ENCODE measurements at places on chromosomes 13 and 19.

DNA sequence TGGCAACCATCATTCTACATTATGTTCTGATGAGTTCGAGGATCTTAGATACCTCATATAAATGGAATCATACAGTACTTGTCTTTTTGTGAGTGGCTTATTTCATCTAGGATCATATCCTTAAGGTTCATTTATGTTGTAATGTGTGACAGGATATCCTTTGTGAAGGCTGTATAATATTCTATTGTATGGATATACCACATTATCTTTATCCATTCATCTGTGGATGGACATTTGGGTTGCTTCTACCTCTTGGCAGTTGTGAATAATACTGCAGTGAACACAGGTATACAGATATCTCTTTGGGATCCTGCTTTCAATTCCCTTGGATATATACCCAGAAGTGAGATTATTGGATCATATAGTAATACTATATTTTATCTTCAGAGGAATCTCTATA is 33.2 kb upstream of the RFC3 start:
- DNase-seq = no peak

DNA sequence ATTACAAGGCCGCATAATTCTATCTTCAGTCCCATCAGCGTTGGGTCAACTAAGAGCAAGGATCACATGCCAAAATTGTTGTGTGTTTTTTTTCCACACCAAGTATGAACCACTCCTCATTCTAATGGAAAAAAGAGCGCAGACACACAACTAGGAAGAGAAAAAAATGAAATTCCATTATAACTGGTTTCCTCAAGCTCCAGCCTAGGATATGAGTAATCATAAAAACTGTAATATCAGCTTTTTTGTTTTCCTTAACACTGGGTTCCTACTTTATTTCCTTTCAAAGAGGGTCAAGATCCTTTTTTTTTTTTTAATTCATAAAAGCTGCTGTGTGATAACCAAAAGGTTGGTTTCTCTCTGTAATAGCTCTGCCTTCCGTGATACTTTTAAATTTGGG is 19.4 kb downstream of the TSHZ3 start:
- DNase-seq = no peak

- DNase-seq = no peak
Measured at GRCh38 chr13:20305587-20305986, 73.5 kb upstream of the GJB6 start.

GRCh38 chr19:39502640-39503417 is 4.1 kb downstream of the DLL3 start:
- no peak for DNase-seq

DNA sequence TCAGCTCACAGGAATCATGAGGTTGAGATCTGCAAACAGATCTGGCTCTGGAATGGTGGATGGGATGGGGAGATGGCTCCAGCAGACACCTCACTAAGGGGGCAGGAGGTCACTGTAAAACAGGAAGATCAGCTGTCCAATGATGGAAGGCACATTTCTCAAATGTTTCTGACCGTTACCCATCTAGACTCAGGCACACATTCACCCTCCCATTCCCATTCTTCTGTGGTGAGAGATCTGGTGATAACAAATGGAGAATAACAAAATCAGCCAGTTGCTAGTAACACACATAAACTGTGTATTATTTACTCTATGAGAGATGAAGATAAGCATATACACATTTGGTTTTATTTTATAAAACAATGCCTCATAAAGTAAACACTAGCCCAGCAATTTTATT is 235.9 kb downstream of the TSHZ3 start:
- DNase-seq = no peak

DNA sequence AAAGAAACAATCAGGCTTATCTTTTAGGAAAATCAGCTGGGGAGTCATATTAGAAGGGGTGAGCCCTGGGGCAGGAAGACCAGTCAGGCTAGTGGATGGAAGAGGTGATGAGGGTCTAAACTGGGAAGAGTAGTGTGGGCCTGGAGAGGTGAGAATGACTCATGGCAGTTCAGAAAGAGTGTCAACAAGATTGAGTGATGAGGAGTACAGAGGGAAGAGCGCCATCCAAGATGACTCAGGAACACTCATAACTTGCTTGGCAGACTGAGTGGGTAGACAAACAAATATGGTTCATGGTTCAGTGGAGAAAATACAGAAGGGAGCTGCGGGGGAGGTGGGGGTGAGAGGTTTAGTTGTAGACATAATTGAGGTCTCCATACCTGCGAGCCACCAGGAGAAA is 17.3 kb upstream of the CLDN10 start:
- DNase-seq = no peak

DNA sequence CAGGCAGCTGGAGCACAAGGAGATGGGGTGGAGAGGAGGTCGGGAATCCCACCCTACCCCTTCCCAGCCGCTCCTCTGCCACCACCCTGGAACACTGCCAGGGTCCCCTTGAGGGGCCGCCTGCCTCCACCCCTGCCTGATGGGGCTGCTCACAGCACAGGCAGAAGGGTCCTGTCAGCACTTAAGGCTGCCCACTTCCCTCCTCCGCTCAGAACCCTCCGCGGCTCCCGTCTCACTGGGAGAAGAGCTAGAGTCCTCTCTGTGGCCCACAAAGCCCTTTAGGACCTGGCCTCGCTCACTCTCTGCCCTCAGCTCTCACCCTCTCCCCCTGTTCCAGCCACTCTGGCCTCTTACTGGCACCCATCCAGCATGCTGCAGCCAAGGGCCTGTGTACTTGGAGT is 3.4 kb upstream of the POLD1 start:
- no peak for DNase-seq

DNA sequence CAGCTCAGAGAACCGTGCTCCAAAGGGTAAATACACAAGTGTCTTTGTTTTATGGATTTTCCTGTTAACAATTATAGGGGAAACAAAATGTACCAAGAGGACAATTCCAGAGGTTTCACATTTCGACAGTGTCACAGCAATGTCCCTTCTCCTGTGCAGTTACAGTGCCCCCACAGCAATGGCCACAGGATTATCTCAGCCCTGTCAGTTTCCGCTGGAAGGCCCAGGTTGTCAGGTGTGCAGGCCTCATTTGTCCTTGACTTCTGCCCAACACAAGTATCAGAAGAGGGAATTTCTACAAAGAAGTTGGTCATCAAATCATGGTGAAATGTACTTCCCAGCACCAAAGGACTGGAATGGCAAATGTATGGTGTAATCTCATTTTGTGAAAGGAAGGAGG is 11.2 kb upstream of the N4BP2L2 start:
- DNase-seq = no peak

- DNase-seq = no peak
Measured at GRCh38 chr13:41054919-41055619, 6.2 kb upstream of the WBP4 start.

DNA sequence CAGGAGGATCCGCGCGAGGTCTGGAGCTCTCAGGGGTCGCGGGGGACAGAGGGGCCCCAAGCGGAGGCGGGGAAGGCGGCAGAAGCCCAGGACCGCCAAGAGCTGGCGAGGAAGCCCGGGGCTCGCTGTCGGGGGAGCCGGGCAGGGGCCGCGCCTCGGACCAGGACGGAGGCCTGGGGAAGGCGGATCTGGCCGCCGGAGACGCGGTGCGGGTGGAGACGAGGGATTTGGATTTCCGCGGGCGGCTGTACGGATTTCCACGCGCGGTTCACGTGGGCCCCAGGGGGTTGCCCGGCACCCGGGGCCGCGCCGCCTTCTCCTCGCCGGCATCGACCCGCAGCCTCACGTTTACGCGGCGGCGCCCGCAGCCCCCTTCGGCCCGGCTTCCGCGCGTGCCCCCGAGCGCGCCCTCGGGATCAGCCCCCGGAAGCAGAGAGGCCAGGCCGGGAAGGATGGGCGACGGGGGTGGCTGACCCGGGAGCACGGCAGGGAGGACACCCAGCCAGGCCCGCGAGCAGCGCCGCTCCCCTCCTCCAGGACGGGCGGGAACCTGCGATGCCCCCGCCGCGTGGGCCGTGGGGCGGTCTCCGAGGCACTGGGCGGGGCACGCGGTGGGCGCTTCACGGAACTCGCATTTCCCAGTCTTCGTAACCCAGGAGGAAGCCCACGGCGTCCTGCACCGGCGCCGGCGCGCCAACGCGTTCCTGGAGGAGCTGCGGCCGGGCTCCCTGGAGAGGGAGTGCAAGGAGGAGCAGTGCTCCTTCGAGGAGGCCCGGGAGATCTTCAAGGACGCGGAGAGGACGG is 4.7 kb downstream of the F7 start:
- no peak for DNase-seq

- DNase-seq = no peak
Measured at GRCh38 chr19:33621811-33622504, at the start of gene CHST8. Gene CHST8 (plus strand): TSS chr19:33621953. CDS start chr19:33689262, 67,309 bp downstream.

- DNase-seq = peak; percentile 71
Measured at GRCh38 chr19:12766051-12766521, 9.3 kb downstream of the HOOK2 start.

- DNase-seq = no peak
Measured at GRCh38 chr19:56083668-56084067, 37.4 kb downstream of the ZNF787 start.

GRCh38 chr19:55166530-55167268 is at the start of gene DNAAF3:
Gene DNAAF3 (minus strand): TSS chr19:55166613. CDS start chr19:55166413, 200 bp downstream.
- peak; percentile 96 for DNase-seq

- DNase-seq = no peak
Measured at GRCh38 chr19:32324631-32325285, 20.7 kb upstream of the ZNF507 start.

DNA sequence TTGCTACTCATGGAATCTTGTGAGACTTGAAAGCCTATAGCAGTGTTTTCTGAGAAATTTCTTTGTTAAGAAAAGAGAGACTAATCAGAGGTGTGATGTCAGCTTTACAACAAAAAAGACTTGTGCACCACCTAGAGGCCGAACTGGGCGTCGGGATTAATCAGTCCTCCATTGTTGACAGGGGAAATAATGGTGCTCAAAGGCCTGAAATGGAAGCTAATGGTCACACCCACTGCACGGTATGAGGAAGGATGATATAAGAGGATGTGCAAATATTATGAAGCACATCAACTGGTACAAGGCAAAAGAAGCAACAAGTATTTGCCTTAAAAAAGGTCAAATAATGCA is 480.2 kb upstream of the MIR17HG start:
- peak; percentile 78 for DNase-seq

DNA sequence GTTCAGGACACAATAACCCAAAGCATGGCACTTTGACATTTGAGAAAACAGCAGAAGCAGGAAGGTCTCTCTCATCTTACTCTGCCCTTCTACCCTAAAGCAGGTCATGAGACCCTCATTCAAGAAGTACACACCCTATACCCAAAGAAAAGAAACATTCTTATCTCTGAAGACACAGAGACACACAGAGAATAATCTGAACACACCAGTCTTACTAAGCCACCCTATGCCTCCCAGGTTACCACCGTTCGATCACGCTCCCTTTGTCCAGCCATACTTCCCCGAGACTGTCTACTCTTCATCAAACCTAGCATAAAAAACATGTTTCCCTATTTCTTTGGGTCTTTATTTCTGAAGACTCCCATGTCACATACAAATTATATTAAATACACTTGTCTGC is 66.5 kb upstream of the ANKRD10 start:
- no peak for DNase-seq

- DNase-seq = no peak
Measured at GRCh38 chr19:31908080-31908479, 437.3 kb upstream of the ZNF507 start.

DNA sequence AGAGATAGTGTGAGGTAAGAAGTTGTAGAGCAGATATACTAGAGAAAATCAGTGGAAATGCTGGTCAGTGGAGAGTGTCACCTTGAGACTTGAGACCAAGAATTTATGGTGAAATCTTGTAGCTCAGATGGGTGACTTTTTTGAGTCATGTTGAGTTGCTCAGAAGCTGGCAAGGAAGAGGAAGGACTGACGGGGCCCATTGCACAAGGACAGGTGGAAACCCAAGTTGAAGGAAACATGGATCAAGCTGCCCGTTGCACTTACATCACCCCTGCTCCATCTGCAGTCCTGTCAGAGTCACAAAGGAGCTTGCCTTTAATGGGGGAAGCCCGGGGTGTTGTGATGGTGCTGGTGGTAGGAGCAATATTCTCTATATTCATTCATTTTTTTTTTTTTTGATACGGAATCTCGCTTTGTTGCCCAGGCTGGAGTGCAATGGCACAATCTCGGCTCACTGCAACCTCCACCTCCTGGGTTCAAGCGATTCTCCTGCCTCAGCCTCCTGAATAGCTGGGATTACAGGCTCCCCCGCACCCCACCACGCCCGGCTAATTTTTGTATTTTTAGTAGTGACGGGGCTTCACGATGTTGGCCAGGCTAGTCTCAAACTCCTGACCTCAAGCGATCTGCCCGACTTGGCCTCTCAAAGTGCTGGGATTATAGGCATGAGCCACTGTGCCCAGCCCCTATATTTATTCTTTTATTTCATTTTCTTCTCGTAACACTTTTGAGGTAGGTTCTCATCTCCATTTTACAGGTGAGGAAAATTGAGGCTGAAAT is 27.4 kb downstream of the UBAC2 start:
- DNase-seq = no peak

GRCh38 chr19:52343548-52343947 is 7.5 kb downstream of the ZNF610 start:
- DNase-seq = no peak

DNA sequence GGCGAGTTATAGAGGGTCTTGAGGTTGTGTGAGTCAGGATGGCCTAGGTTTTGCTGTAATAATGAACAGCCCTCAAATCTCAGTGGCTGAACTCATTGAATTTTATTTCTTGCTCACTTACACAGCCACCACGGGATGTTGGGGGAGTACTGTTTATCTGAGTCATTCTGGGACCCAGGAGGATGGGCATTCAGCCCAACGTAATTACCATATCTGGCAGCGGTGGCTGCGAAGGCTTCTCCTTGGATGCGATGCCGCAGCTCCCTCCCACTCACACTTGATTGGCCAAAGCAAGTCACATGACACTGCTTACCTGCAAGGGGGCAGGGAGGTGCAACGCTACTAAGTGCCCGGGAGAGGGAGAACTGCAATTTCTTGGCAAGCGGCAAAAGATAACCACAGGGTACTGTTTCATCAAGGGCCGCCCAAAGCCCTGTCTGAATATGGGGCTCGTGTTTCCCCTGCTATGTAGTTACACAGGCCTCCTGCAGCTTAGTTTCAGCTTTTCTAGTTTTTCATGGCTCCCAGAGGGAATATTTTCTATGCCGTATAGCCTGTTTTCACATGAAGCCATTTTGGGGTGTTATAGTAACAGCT is 19.9 kb downstream of the ZSWIM9 start:
- peak; percentile 98 for DNase-seq

DNA sequence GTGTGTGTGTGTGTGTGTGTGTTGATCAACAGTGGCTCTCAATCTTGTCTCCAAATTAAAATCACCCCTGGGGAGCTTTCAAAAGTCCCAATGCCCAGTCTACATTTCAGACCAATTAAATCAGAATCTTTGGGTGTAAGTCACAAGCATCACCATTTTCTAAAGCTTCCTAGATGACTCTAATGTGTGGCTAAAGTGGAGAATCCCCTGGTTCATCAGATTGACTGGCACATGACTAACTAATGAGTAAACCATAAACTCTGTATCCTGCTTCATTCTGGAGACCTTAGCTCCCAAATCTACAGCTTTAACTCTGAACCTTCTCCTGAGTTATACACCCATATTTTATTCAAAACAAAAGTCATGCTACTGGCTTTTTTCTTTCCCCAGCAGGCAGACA is 131.3 kb downstream of the SUCLA2 start:
- DNase-seq = no peak

DNA sequence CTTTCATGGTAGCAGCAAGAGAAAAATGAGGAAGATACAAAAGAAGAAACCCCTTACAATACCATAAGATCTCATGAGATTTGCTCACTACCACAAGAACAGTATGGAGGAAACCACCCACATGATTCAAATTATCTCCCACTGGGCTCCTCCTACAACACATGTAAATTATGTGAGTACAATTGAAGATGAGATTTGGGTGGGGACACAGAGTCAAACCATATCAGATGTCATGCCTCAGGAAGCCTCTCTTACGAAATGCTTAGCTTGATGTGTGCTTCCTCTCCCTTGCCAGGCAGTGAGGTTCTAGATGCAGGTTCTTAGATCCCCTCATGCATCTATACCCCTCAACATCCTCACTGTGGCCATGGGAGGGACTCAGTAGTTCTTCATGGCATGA is 63.2 kb upstream of the RGCC start:
- DNase-seq = no peak
